Activated T-helper 1 cell treated with anti-CD3 and anti-CD28 coated beads, Interleukin-2, amount 50 U/mL, for 16 hours (primary cell): ENCODE measurements at places on chromosomes 3 and 15.

GRCh38 chr15:88586401-88587162 lies 34.6 kb upstream of the AEN start:
- no peak for DNase-seq

- no peak for DNase-seq
Observed at GRCh38 chr3:9769012-9769411, 735 bp downstream of the CAMK1 start.

- DNase-seq = no peak
Observed at GRCh38 chr15:22918596-22919140, 61.5 kb downstream of the CYFIP1 start.

DNA sequence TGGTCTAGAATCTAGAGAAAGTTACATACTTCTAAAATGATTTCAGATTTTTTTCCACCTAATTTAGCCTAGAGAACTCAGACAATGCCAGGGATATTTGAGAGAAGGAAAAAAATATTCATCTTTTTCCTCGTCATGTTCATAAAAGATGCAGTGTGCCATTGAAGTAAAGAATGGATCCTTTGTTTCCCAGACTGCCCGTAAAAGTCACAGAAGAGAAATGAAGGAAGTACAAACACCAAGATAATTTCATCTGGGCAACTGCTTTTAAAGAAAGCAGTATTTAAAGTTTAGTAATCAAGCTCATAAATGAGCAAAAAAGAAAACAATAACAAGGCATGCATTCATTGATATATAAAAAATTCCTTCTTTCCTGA lies 47.2 kb downstream of the TTC23 start:
- DNase-seq = no peak

DNA sequence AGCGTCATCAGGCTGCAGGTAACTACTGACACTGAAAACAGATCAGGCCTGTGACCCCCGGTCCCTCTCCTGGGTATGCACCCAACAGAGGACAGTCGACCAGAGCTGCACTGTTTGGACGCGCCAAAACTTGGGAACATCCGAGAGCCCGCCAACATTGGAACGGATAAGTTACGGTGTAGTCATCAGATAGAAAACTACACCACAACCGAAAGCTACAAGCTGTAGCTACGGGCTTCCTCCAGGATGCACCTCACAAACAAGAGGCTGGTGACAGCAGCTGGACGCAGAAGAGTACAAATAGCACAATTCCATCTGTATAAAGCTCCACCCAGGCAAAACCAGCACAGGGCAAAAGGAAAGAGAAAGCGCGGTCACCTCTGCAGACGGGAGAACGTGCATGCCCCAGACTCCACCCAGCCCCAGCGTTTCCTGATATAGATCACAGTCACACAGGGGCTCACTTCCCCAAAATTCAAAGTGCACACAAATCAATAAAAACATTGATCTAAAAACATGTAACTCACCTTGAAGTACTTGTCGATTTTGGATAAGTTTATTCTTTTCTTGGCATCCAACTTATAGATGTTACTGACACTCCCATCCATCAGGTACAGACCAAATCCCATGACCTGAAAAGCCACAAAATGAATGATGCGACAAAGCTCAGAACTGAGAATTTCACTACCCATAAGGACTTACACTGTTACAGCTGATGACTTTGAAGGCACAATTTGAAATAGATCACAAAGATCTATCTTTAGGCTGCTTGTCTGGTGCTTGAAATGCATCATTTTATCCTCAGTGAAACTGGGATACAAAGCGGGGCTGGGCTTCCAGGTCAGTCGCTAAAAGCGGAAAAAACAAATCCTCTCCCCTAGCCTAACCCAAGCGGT lies 43.3 kb downstream of the CYFIP1 start:
- no peak for DNase-seq

DNA sequence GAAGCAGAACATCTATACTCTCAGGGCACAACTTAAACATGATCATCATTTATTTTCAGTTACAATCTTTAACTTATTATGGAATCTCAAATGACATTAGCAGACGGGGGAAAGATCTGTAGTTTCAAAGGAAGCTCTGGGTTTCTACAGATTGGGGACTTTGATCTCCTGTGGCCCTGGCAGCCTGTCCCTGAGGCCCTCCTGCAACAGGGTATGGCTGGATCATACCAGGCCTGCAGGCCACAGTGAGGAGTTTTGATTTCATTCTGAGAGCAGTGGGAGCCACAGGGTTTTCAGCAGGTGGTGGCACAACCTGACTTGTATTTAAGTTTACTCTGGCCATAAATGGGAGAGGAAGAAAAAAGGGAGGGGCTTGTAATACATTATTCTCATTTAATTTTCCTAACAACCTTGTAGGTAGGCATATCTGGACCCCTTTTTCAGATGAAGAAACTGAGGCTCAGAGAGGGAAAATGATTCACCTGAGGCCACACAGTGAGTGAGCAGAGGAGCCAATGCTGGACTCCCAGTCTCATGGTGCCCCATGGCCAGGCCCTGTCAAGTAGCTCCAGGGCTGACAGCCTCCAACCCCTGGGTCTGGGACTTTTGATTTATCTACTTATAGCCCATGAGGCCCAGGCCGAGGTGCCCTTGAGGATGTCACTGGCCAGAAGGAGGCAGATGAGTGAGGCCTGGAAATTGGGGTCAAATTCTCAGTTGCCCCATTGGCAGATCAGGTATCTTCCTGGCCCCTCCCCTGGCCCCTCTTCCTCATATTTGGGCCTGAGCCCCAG lies 71.0 kb downstream of the ATP2B2 start:
- DNase-seq = no peak

DNA sequence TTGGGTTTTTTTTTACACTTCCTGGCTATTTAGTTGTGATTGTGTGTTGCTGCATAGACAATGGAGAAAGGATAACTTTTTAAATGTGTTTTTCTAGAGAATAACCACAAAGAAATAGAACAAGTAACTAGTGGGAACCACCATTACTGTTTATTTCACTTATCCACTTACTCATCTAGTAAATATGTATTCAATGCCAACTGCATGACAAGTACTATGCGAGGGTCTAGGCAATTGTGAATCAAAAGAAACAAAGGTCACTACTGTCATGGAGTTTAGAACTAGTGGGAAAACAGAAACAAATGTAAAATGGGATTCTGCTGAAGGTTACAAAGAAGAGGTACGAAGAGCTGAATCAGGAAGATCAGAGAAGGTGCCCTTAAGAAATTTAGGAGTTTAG lies 600.9 kb upstream of the ROBO2 start:
- no peak for DNase-seq

- DNase-seq = no peak
Observed at GRCh38 chr3:188680189-188680588, 491.6 kb upstream of the TPRG1 start.

DNA sequence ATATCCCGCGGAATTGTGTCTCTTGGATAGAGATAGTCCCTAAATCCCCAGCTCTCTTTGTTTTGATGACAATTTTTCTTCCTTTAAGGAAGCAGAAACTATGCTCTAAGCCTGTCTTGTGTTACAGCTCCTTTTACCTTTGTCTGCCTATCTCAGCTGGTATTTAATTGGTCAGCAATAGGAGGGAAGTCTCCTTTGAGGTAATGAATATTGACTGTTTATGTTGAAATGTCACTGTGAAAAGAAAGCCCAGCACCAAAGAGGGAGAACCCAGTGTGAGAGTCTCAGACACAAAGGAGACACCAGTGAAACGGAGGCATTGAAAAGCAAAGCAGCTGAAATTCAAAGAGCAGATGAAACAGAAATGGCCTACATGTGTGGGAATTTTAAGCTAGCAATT lies 372.6 kb downstream of the NR2F2 start:
- no peak for DNase-seq

DNA sequence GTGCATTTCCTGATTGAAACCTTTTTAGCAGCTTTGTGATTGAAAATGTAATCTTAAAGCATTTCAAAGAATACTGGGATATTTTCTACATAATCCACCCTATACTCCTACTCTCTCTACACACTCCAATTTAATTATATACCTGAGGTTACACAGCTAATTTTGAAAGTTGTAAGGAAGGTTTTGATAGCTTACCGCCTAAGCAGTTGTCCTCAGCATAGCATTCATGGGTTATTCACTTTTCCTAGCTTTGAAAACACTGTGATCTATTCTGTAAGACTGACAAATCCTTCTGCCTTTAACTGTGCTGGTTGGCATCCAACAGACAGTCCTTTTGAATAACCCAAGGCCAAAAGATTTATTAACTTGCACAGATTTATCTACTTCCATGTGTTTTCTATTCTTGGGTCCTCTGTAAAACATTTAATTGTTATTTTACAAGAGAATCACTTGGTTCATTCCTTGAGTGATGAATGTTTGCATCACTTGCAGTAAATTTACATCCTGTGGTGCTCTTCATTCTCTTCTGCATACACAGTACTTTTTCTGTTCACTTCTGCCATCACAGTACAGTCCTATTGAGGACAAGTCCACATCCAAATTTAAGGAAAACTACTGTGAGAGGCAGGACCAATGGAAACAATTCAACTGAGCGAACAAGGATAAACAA lies 44.8 kb downstream of the SERPINI1 start:
- DNase-seq = no peak

DNA sequence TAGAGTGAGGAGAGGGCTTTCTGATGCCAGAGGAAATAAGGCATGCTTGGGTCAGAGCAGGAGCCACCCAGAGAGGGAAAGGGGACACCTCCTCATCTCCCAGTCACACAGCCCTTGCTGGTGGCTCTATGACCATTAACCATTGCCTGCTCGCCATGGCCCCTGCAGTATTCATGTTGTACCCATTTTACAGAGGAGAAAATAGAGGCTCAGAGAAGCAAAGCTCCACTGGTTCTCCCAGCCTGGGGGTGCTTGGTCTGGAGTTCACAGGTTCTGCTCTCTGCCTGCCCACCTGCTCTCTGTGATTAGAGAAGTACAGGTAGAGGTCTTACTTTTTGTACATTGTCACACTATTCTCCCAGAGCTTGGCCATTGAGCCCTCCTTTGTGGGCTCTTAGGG lies 56.2 kb downstream of the LINGO1 start:
- no peak for DNase-seq

- DNase-seq = no peak
Observed at GRCh38 chr3:111173328-111173900, 101.8 kb downstream of the NECTIN3 start.

GRCh38 chr3:126659915-126660886 lies 5.3 kb upstream of the TXNRD3 start:
- DNase-seq = no peak

DNA sequence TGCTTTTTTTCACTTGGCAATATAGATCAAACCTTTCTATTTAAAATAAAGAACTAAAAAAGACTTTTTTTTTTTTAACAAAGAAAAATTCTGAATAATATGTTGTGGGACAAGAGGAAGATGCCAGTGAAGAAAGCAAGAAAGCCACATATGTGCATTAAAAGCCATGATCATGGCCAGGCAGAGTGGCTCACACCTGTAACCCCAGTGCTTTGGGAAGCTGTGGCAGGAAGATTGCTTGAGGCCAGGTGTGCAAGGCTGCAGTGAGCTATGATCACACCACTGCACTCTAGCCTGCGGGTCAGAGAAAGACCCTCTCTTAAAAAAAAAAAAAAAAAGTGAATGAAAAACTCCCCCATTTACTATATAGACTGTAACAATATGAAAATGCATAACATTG lies 23.9 kb downstream of the C2CD4B start:
- no peak for DNase-seq

GRCh38 chr3:128267541-128267940 lies 114.3 kb downstream of the EEFSEC start:
- no peak for DNase-seq

GRCh38 chr3:123546133-123546755 lies 38.6 kb downstream of the HACD2 start:
- no peak for DNase-seq

DNA sequence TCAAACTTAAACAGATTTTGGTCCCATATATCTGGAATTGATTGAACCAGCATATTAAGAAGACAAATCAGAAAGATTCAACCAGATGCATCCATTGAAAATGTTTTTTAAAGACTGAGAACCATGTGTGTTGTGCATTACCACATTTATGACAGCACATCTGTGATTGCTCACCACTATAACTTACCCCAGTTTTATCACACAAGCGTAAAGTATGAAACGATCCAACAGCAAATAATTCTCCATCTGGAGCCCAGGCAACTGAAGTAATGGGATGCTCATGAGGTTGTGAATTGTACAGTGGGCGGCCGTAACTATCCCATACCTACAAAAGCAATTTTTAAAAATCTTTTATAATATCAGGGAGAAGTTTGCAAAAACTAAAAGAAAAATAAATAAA lies 43.2 kb downstream of the IFT80 start:
- no peak for DNase-seq

GRCh38 chr3:42831321-42831713 lies 22.1 kb downstream of the ACKR2 start:
- peak; percentile 47 for DNase-seq

DNA sequence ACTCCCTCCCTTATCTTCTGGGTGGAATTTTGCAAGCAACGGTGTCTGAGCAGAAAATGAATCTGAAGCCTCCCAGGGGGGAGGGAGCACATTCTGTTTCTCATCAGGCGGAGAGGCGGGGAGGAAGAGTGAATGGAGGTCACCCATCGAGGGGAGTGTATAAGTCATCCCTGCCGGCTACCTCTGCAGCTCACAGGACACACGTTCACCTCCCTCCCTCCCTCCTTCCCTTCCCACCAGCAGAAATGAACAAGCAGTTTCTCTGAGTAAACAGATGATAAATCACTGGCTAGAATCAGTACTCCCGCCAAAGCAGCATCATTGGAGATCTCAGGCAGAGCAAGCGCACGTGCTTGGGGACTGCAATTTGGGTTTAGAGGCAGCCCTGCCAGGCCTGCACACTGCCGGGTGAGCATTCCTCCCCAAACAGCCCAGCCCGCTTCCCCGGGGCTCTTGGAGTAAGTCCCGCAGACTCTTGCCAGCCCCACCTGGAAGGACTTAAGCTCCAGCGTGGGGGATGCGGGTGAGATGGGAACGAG lies 38.3 kb downstream of the CPN2 start:
- no peak for DNase-seq

GRCh38 chr3:181880331-181880730 lies 168.6 kb downstream of the SOX2 start:
- no peak for DNase-seq

DNA sequence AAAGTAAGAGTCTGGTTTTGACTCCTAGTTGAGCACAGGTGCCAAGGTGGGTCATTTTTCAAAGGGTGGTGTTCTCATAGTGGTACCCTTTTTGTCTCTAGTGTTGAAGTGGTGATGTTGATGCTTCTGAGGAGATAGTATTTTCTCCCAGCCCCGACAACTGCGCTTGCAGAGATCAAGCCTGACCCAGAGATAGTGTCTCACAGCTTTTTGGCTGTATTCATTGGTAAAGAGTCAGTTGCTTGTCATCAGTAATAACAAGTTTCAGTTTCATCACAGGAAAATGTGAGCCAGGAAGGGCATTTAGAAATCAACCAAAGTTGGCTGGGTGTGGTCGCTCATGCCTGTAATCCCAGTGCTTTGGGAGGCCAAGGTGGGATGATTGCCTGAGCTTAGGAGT lies 139.3 kb downstream of the NFKBIZ start:
- DNase-seq = no peak

DNA sequence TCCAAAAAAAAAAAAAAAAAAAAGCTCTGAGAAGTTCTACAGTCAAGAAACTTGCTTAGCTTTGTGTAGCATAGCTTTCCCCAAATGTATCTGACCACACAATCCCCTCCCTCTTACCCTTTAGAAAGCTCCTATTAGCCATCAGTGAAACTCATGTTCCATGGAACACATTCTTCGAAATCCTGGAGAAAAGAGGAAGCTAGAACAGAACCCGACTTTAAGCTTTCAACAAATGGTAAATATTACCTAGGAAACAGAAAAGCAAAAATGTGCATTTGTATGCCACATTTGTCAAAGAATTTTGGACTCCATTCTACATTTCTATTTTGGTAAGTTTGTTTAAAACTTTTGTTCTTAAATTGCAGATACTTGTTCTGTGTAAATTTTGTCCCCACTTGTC lies 17.4 kb upstream of the CRTC3 start:
- no peak for DNase-seq
